Keratinocyte (primary cell): ENCODE measurements at places on chromosomes 11 and 22.

- DNase-seq, result no peak
These were observed 10.1 kb downstream of the DGCR8 start for GRCh38 chr22:20089977-20090729.

DNA sequence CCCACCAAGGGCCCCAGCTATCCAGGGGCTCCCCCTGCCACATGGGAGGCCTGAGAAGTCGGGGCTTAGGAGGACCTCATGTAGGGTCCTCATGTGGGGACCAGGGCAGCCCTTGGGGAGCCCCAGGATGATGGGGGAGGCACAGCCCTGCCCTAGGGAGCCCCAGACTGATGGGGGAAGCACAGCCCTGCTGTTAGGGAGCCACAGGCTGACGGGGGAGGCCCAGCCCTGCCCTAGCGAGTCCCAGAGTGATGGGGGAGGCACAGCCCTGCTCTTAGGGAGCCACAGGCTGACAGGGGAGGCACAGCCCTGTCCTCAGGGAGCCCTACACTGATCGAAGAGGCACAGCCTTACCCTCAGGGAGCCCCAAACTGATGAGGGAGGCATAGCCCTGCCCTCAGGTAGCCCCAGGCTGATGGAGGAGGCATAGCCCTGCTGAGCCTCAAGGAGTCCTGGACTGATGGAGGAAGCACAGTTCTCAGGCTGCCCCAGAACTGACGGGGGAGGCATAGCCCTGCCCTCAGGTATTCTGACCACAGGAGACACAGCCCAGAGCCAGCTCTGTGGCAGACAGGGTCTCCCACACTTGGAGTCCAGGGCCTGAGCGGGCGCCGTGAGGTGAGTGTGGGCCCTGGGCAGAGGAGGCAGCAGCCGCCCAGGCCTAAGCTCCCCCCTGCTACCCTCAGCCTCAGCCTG lies 10.8 kb downstream of the PRR33 start:
- no peak for DNase-seq

DNA sequence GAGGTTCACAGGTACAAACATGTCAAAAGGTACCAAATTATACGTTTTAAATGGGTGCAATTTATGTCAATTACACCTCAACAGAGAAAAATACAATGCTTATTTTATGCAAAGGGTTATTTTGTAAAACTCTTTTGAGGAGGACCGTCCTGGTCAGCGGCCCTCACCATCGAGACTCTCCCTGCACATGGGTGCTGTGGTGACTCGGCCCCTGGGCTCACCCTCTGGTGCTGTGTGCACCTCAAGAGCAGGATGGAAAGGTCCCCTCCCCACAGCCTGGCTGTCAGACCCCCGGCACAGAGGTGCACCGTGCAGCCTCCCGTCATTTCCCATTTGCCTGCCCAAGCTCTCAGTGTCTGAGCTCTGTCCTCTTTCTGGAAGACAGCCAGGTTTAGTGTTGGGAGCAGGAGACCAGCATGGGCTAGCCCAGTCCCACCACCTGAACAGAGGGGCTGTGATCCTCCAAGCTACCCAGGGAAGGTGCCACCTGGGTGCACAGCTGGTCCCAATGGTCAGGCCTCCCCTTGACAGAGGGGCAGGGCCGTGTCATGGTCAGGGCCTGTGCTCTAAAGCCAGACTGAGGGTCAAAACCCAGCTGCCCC lies 41.8 kb upstream of the PRODH start:
- no peak for DNase-seq

- no peak for DNase-seq
These were observed 525.1 kb downstream of the TBC1D22A start for GRCh38 chr22:47287516-47287915.

DNA sequence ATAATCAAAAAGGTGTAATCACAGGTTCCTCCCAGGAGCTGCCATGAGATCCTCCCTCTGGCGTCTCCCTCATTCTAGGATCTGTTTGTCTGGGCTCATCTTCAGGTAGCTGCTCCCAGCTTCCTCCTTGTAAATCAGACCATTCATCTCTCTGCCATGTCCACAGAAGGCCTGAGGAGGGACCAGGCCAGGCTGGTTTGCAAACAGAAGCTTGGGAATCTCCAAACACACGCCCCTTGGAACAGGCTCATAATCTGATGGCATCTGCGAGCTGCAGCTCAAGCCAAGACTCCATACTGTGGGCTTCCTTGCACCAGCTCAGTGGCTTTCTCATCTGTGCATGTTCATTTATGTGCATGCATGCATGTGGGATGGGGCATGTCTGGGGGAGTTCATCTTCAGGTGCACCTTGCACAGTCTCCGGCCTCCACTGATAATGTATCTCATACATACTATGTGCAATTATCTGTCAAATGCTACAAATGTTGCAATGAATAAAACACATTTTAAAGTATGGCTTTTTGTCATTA lies 134.9 kb downstream of the NXPE2 start:
- no peak for DNase-seq

DNA sequence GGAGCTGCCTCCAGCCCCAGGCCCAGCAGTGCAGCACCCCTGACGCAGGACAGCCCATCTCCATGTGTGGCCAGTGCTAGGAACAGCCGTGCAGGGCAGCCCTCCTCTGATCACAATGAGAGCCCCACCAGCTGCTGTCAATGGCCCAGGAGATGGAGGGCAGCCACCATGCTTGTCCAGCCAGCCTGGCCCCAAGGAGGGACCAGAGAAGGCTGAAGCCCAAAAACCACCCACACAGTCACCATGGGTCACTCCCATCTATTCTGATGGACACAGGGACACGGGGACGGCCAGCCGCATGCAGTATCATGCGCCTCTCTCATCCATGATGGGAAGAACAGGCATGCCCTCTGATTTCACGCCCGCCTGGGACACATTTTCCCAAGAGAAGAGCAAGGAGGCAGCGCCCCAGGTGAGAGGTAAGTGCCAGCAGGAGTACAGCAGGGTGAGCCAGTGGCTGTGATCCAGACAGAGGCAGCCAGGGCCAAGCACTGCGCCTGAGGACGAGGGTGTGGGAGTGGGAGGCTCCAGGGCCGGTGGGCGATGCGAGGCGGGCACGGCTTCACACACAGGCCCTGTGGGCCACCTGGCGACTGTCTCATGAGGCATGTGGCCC lies 33.6 kb upstream of the GNB1L start:
- no peak for DNase-seq

- no peak for DNase-seq
These were observed 5.2 kb upstream of the OR52A1 start for GRCh38 chr11:5159806-5160205.

DNA sequence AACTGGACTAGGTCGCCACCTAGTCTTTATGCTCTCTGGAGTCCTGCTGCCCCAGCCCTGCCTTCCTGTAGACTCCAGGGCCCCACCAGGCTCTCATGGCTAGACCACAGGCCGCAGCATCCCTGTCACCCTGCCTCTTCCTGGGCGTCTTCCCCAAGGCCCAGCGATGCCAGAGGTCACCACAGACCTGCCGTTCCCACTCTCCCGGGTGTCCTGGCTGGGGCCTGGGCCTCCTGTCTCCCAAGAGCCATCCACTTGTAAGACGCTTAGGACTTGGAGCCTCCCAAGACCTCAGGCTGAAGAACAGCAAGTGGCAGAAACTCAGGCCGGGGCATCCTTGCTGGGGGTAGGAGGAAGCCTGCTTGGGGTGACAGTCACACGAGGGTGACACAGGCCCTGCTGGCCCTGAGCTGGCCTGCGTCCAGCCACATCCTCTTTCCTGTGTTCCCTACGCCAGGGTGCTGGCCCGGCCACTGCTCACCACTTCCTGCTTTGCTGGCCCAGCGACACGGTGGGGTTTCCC lies 2.0 kb upstream of the TCIRG1 start:
- DNase-seq, result no peak

GRCh38 chr11:86291466-86292262 lies 10.4 kb upstream of the HIKESHI start:
- DNase-seq, result no peak

GRCh38 chr11:134610116-134610910 lies 198.3 kb upstream of the B3GAT1 start:
- no peak for DNase-seq

DNA sequence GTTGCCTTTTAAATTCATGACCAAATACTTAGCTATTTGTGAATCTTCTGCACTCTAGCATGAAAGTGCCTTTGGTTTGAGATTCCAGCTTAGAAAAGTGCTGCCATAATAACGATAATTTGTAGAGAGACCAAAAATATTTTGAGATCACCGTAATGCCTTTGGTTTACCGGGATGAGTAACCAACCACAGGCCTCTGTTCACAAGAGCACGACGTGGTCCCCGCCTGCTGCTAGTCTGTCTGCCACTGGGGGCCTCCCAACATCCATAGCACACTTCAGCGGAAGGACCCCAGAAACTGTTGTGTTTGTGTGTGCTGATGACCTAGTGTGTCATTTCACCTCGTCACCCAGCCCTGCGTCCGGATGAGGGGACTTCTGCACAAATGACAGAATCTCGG lies 67.0 kb upstream of the RASSF10 start:
- DNase-seq, result no peak

DNA sequence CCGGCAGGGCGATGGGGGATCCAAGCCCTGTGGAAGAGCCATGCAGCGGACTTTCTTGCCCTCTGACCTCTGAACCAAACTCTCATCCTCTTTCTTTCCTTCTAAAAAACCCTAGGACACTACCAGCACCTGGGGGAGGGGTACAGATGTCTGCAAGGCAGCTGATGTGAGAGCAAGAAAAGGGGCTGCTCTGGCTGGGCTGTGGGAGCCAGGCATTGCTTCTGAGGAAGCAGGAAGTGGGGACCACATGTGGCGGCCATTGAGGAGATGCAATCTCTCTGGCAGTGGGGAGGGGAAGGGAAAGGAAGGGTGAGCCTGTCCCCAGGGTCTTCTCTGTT lies 36.0 kb downstream of the FAM83F start:
- DNase-seq, result no peak

- DNase-seq, result no peak
These were observed 49.8 kb downstream of the DKK3 start for GRCh38 chr11:11958403-11959231.

GRCh38 chr11:77059806-77060205 lies 7.0 kb upstream of the CAPN5 start:
- DNase-seq, result no peak

DNA sequence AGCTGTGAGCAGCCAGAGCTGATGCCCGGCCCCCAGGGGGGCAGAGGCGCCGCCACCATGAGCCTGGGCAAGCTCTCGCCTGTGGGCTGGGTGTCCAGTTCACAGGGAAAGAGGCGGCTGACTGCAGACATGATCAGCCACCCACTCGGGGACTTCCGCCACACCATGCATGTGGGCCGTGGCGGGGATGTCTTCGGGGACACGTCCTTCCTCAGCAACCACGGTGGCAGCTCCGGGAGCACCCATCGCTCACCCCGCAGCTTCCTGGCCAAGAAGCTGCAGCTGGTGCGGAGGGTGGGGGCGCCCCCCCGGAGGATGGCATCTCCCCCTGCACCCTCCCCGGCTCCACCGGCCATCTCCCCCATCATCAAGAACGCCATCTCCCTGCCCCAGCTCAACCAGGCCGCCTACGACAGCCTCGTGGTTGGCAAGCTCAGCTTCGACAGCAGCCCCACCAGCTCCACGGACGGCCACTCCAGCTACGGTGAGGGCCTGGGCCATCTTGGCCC lies 6.1 kb downstream of the CDC42EP1 start:
- no peak for DNase-seq

- DNase-seq, result peak; percentile 76
These were observed 75.8 kb downstream of the BUD13 start for GRCh38 chr11:116697011-116697410.

GRCh38 chr11:95279921-95280868 lies 49.2 kb upstream of the SESN3 start:
- DNase-seq, result no peak

DNA sequence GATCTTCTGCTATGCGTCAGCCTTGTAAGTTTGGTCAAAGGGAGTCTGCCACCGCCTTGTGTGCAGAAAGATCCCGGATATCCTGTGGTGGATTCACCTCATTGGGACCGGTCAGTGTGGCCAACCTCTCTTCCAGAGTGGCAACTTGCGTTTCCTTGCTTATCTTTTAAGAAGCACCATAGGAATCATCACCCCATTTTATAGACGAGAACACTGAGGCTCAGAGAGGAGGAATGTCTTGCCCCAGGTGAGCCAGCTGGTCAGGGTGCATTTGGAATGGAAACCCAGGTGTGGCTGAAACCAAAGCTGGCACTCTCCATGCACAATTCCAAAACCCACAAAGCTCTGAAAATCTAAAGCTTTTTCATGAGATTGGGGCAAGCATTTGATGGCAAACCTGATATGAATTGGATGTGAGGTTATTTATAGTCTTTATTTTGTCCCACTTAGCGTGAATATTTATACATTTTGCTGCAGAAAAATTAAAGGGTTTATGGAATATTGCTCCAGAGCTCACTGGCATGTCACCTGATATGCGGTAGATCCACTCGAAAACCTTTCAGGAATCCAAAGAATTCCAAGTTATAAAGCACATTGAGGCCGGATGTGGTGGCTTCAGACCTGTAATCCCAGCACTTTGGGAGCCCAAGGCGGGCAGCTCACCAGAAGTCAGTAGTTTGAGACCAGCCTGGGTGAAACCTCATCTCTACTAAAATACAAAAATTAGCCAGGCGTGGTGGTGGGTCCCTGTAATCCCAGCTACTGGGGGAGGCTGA lies 12.1 kb upstream of the EIF3D start:
- DNase-seq, result no peak

- DNase-seq, result no peak
These were observed 85.0 kb upstream of the ANO1 start for GRCh38 chr11:69992943-69993694.

GRCh38 chr11:68992743-68993255 lies 12.0 kb upstream of the MRGPRD start:
- no peak for DNase-seq

DNA sequence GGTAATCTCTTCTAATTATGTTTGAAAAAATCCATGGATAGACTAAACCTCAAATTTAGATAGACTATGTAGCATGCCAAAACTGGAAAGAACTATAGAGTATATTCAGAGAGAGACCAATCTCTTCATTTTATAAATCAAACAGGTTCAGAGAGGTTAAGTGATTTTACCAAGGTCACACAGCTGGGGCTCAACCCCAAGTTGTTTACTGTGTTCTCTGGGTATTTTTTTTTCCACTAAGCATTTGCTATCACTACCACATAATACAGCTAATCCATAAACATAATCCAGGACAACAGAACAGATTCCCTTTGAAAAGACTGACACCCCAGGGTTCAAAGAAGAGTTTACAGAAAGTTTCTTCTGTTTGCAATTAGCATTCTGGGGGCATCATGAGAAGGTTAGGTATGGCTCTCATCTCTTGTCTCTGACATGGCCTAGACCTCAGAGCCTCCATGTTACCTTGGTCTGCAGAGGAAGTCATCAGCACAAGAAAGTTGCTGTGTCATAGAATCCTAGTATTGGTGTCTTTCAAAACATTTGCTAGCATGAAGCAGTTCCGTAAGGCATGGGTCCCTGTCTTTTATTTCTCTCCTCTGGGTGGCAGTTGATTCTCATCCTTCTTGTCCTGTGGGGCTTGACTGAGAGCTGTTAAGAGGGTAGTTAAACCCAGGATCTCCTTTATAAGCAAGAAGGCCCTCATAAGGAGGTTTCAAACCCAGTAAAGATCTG lies 94.5 kb upstream of the HSD17B12 start:
- DNase-seq, result no peak

DNA sequence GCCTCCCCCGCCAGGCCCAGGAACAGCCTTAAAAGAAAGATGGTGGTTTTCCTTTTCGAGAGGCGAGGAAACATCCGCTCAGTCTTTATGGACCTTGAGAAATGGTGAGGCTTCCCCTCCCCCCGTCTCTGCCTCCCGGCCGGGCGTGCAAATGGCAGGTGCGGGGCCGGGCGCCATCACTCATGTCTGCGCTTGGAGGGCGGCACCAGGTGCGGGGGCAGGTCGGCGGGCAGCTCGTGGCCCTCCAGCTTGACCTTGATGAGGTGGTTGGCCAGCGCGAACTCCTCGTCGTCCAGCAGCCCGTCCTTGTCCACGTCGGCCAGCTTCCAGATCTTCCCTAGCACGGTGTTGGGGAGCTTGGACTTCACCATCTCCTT lies 9.7 kb upstream of the CDC42BPG start:
- DNase-seq, result no peak
